CD4-positive, alpha-beta T cell treated with Interleukin-4 for 4 hours (primary cell): ENCODE measurements at places on chromosomes 4 and X.

- DNase-seq = no peak
Observed at GRCh38 chrX:13852001-13852695, 35.3 kb upstream of the GPM6B start.

- no peak for DNase-seq
Observed at GRCh38 chrX:32472364-32472763, 739.0 kb downstream of the DMD start.

GRCh38 chr4:16048619-16049419, 35.0 kb downstream of the PROM1 start:
- no peak for DNase-seq

- DNase-seq = no peak
Observed at GRCh38 chrX:3962511-3963311, 249.3 kb upstream of the PRKX start.

- DNase-seq = peak; percentile 13
Observed at GRCh38 chrX:41332408-41333002, 1.5 kb upstream of the DDX3X start.

GRCh38 chr4:131248314-131248713, 1900.8 kb upstream of the PCDH10 start:
- DNase-seq = no peak

GRCh38 chrX:47316276-47317025, 53.9 kb upstream of the ZNF157 start:
- no peak for DNase-seq

DNA sequence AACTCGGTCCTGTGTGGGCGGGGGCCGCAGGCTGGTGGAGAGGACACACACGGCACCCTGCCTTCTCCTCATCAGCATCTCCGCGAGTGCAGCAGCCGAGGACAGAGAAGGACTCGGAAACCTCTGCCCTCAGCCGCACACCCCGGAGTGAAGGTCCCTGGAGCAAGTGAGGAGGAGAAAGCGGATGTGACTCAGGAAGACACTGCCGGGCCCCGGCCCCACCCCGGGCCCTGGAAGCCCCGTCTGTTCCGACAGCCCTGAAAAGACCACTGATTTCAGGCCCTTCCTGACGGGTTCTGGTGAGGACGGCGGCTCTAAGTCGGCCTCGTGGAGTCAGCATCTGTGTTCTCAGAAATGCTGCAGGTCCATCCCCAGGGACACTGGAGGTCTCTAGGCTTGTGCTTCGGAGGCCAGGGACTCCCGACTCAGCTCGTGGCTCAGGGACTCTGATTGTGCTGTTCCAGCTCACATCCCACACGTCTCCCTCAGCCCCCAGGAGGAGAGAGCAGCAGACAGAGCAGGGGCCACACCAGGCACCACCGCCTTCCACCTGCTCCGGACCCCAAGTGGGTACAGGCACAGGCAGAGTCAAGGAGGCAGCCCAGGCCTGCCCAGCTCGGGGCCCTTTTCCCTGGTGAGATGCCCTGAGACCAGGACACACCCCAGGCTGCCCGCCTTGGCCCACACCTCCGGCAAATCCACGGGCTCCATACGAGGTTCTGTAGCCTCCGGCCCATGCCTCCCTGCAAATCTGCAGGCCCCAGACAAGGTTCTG, 134.5 kb upstream of the NKX1-1 start:
- no peak for DNase-seq

DNA sequence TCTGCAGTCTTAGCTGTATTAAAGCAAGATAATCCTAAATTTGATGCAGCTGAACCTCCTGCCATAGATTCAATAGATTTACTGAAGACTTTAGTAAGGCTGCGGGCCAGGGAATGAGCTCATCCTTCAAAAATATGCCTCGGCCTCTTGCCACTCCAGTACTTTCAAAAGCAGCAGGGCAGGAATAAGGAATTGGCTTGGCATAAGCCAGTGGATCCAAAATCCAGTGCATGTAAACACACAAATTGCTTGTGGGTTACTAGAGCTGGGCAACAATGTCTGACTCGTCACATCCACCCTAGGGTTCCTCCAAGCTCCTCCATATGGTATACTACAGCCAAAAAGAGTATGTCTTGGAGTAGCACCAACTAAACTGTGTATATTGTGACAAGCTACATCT, 165.0 kb downstream of the AMELX start:
- no peak for DNase-seq

DNA sequence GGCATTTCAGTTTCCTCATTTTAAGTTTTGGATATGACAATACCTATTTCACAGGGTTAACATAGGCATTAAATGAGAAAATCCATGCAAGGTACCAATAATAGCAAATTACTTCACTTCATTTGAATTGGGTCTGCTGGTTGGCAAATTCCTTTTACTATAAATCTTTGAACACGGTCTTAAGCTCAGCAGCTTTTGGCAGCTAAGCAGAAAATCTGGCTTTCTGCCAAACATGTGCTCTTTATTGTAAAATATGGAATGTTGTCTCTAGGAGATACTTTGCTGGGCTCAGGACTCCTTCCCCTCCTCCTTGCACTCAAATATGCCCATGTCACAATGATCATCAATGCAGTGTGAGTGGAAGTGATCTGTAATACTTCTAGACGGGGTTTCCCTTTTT, 16.8 kb upstream of the DMP1 start:
- DNase-seq = no peak

GRCh38 chrX:69128588-69128987, 36.7 kb downstream of the PJA1 start:
- no peak for DNase-seq

DNA sequence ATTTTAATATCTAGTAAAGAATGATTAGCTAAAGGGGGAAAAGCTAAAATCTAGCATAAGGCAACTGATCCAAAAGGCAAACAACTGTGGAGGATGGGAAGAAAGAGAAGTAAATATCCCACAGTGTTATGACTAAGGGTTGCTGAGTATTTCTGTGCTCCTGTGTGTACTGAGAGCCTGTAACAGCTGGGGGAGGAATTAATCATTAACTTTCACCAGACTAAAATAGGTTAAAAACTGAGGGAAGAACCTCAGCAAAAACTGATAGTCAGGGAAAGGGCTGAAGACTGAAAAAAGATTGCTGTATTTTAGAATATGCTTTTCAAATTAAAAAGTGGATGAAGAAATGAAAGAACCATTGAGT, 365.9 kb downstream of the CXXC4 start:
- DNase-seq = no peak

DNA sequence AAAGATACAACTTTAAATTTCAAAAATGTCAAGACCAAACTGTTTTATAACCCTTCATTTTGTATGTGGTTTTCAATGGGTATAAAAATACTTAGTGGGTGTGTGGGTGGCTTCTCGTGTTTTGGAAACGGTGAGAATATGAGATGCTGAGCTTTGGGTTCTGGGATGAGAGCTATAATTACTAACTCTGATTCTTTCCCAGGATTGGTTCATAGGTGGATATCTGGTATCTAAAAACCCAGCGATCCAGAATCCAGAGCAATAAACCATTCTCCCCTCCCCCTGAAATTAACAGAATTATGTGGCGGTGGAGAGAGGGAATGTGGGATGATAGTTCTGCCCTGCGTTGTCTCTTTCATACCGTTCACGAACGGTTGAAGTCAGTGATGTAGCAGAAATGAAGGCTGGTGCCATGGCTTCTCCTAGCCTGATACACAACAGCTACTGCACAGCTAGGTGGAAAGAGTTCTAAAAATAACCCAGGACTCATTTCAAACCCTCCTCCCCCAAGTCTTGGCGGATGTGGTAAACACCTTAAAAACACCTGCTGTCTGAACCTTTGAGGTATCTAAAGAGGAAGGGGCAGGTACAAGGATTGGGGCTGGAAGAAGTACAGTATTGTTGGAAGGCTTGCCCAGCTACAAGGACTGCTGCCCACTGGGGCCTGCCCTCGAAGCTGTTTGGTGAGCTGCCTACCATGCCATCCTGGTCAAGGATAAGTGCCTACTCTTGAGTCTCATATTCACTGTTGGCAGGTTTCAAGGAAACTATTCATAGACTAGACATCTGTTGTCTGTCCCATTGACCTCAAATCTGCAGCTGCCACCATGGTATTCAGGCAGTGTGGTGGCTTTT, 44.5 kb downstream of the SEPTIN11 start:
- peak; percentile 84 for DNase-seq

- DNase-seq = no peak
Observed at GRCh38 chrX:121160987-121161386, 113.6 kb downstream of the GLUD2 start.
